Ammon's horn (tissue), 1 donor: ENCODE measurements at places on chromosomes 11 and 22.

GRCh38 chr11:61332281-61332796 lies 566 bp downstream of the DDB1 start:
- DNase-seq = no peak

DNA sequence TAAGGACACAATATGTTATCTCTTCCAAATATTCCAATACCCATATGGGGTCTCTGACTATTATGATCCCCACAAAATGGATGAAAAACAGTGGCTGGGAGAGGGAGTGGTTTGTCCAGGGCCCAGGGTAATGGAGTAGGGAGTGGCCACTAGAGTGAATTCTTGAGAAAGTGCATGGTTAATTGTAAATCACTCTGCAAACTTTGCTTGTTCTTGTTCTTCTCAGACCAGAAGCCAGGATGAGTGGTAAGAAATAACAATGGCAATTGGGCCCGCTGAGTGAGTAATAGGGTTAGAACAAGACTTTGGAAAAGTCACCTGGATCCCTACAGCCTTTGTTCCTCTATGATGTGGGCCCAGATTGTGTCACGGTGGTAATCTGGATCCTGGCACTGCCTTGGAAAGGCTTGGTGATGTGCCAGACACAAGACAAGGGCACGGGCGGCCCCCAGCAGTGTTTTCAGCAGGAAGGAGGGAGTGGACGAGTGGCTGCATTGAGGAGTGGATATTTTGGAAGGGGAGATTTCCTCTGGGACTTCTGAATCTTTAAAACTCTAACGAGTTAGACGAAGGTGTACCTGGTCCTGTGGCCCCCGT lies 18.2 kb upstream of the KIRREL3 start:
- DNase-seq = no peak

DNA sequence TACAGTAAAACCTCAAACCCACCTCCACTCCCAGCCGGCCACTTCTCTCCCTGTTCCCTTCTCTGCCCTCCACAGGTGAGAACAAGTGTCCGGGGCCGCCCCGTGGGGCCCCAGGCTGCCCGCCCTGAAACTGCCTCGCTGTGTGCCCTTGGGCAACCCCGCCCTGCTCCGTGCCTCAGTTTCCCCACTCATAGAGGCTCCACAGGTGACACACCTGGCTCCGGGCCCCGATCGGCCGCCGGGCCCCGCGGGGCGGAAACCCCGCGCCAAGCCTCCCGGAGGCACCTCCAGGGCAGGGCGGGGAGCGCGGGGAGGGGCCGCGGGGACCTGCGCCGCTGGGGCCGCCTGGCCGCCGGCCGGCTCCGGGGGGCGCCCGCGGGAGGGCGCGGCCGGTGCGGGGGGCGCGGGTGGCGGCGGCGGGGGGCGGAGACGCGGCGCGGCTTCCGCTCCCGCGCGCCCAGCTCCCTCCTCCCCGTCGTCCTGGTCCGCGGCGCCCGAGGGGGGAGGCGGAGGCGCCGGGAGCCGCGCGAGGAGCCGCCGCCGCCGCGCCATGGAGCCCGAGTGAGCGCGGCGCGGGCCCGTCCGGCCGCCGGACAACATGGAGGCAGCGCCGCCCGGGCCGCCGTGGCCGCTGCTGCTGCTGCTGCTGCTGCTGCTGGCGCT lies at the start of gene LRP5:
LRP5 (plus strand) TSS at position 475 of the 663 bp plus-strand sequence; CDS start at position 599, 124 bp downstream.
- no peak for DNase-seq

DNA sequence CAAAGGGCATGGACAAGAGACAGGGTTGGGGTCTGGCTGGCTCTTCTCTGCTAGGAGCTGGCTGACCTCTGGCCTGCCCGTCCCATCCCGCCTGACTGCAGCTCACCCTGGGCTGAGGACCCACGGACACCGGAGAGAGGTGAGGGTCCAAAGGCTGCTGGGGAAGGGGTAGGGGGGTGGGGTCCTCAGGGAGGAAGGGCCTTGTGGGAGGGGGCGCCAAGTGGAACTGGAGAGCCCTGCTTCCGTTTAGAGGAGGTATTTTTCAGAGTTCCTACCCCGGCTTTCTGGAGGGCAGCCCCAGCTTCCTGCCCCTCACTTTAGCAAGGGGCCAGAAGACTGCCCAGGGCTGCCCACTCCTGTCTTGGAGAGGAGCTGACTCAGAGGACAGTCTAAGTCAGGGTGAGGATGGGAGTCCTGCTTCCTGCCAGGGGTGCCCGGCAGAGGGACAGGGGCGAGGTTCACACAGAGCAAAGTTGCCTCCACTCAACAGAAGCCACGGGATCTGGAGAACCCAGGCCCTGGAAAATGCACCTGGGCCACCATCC lies 7.1 kb downstream of the LARGE2 start:
- DNase-seq = no peak

- peak; percentile 30 for DNase-seq
Measured at GRCh38 chr22:20940186-20940651, 23.0 kb downstream of the CRKL start.

- DNase-seq = no peak
Measured at GRCh38 chr22:22820076-22820475, 67.5 kb upstream of the IGLL5 start.

DNA sequence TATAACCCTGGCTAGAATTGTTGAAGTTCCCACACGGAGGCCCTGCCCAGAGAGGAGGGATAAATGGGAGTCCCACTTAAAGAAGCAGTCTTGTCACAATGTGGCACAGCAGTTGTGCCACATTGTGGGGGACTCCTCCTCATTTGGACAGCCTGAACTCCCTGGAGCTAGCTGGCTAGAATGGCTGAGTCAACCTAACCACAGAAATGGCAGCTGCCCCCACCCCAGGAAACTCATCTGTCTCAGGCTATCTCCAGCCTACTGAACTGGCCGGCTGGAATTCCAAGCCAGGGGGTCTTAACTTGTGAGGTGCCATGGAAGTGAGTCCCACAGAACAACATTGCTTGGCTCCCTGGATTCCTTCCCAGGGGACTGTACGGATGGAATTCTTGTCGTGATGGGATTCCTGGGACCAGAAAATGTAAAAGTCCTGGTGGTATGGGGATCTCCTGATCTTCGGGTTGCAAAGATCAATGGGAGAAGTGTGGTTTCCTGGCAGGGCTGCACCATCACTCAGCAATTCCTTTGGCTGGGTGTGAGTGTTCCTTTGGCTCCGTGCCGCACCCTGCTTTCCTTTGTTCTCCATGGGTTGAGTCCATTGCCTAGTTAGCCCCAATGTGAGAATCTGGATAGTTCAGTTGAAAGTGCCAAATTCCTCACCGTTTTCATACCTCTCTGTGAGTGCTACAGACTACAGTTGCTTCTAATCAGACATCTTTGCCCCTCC lies 791.2 kb upstream of the FAT3 start:
- DNase-seq = no peak

DNA sequence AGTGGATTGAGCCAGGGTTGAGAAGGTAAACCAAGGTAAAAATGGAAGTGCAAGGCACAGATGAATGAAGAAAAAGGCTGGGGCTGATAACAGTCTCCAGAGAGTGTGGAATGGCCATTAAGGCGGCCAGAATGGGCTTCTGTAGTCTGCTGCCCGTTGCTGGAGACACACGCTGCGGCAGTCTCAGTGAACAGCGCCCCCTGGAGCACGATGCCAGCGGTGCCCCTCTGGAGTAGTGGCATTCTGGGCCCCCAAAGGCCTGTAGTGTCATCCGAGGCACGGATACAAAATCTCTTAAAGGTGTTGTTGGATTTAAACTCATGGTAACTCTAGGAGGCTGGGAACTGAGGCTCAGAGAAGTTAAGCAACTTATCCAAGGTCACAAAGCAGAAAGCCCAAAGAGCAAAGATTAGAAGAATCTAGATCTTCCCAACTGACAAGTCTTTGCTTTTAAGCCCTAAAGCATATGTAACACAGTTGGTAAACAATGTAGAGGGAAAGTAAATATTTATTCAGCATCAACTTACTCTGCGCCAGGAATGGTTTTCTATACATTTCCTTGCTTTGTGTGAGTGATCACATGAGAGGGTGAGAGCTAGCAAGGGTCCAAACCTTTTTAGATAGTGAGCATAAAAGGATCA lies 18.2 kb downstream of the KCNJ1 start:
- no peak for DNase-seq

GRCh38 chr11:68002938-68003845 lies 705 bp downstream of the UNC93B1 start:
- DNase-seq = peak; percentile 11

DNA sequence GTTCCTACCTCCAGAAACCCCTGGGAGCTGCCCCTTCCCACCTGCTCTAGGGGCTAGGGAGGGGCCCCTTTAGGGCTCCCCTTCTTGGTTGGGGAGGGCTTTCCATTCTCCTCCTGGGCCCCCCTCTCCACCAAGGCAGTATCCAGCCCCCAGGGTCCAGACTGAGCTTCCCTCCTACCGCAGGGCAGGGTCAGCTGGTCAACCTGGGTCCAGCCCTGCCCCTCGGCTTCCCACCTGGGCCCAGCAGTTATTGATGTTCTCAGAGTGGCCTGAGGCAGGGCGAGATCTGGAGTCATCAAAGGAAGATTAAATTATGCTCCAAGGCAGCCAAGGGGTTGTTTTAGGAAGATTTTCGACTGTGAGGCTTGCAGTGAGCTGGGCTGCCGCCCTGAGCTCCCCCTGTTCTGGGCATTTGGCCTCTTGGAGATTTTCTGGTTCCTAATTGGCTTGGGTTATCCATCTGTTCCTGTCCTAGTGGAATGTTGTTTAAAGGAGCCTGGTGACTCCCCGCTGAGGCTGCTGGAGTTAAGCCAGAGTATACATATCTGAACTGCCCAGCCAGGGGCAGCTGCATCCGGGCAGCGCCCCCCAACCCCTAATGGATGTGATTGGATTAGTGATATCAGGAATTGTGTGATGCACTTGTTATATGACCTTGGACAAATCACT lies 1.8 kb upstream of the SLC22A8 start:
- DNase-seq = no peak

- peak; percentile 75 for DNase-seq
Measured at GRCh38 chr11:11148104-11148509, 204.9 kb downstream of the CSNK2A3 start.

DNA sequence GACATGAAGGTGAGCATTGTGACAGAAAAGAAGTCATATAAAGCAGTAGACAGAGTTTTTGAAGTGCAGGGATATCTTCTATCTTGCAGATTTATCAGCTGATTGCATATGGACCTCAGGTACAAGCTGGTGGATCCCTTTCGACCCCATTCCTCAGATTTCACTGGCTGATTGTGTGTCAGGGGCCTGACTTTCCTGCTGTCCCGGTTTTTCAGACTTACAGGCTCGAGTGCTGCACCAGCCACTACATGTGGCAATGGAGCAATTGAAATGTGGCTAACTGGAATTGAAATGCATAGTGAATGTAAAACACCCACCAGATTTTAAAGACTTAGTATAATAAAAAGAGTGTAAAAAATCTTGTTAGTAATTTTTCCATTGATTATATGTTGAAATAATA lies 50.3 kb downstream of the CLMP start:
- DNase-seq = no peak

- no peak for DNase-seq
Measured at GRCh38 chr11:15927196-15927863, 429.0 kb downstream of the SOX6 start.

DNA sequence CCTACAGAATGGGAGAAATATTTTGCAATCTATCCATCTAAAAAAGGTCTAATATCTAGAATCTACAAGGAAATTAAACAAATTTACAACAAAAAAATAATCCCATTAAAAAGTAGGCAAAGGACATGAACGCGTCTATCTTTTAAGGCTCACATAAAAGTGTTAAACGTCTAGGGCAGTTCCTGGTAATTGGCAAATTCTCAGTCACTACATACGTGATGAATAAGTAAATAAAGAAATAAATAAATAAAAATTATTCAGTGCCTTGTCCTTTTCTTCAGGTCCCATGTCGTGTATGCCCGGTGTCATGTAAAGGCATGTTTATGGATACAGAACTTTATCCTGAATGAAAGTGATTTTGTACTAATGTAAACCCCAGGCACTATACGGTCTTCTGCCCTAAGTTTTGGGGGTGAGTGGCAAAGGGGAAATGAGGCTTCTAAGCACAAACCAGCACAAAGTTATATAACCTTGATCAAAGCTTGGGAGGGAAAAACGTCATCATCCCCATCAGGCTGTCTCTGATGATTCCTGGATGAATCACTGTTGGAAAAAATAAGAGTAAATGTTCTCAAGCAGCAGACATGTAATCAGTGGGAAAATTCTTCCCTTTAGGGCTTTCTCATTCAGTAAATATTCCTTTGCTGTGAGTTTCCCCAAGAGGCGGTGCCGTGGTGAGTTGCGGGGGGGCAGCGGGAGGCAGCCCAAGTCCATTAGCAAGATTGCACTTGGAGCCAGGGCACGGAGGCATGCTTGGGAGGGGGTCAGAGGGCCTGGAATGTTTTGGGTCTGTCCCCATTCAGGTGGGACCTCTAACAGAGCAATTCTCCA lies 30.4 kb upstream of the MICAL2 start:
- DNase-seq = peak; percentile 41

DNA sequence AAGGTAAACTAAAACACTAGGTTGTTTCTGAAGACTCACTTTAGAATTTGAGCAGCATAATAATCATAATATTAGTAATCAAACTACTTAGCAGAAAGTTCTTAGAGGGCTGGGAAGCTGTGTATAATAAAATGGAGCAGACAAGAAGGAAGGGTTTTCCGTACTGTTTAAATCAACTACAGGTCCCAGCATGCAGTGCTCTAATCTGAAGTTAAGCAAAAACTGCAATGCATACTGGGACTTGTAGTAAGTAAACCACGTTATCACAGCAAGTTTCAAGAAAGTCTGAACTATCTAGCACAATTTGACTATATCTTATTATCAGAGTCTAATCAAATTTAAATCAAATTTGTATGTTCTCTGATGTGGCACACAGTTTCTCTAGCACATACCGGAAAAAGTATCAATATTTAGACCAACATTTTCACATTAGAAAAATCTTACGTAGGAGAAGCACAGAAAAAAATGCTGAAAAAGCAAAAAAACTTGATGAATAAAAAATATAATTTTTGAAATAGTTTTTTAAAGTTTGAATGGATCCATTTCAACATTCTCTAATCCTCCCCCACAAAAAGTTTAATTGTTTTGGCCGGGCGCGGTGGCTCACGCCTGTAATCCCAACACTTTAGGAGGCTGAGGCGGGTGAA lies 8.2 kb downstream of the PHF21A start:
- DNase-seq = peak; percentile 74

- no peak for DNase-seq
Measured at GRCh38 chr22:26779108-26779507, 121.7 kb downstream of the MIAT start.

GRCh38 chr11:113222241-113222640 lies 92.1 kb upstream of the TTC12 start:
- DNase-seq = no peak
